ENCODE measurements at places on chromosomes 2 and 18.

DNA sequence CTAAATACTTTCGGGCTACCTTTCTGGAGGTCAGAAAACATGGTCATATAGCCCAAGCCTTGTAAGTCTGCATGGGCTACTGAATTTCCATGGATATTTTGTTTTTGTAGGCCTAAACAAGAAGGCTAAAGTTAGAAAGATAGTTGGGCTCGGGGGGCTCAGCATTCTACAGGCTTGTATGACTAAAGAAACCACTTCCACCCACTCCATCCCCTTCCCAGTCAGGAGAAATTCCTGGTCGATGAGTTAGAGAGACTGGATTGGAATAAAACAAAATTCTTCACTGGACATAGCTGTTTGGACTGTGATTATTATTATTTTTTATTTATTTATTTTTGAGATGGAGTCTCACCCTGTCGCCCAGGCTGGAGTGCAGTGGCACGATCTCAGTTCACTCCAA, 539.4 kb upstream of the TNP1 start:
- DNase-seq = no peak

DNA sequence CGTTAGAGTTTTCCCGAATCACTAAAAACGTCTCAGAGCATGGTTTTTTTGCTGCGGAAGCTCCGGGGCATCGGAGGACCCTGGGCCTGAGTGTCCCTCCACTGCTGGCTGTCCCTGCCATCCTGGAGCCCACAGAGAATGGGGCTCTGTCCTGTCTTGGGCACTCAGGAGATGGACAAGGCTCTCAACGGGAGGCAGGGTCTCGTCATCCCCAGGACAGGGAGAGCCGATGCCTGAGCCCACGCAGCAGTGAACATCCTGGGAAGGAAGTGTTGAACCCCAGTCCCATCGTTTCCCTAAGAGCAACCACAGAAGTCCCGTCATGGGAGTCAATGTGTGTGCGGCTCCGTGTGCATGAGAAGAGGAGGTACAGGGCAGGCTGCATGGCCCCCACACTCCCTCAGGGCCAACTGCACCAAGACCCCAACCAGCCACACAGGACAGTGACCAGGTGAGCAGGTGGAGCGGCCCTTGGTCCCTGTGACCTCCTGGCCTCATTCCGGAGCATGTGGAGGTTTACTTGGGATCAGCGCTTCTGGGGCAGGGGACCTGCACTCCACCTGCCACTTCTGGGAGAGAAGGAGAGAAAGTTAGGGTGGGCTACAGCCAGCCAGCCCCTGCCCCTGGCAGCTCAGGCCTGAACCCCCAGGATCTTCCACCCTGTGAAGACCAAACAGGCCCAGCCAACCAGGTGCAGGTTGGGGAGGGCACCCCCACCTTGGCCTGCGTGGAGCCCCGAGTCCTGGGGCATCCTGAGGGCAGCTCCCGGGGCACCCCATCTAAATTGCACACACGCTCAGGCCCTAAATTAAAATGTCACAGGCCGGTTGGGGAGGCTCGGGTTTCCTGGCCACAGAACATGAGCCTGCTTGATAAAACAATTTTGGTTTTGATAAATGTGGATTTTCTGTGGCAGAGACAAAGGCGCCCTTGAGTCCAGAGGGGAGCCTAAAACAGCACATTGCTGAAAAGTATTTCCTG, 3.1 kb upstream of the SNED1 start:
- DNase-seq = no peak

GRCh38 chr2:85655961-85656417, 12.0 kb downstream of the SFTPB start:
- DNase-seq = no peak

DNA sequence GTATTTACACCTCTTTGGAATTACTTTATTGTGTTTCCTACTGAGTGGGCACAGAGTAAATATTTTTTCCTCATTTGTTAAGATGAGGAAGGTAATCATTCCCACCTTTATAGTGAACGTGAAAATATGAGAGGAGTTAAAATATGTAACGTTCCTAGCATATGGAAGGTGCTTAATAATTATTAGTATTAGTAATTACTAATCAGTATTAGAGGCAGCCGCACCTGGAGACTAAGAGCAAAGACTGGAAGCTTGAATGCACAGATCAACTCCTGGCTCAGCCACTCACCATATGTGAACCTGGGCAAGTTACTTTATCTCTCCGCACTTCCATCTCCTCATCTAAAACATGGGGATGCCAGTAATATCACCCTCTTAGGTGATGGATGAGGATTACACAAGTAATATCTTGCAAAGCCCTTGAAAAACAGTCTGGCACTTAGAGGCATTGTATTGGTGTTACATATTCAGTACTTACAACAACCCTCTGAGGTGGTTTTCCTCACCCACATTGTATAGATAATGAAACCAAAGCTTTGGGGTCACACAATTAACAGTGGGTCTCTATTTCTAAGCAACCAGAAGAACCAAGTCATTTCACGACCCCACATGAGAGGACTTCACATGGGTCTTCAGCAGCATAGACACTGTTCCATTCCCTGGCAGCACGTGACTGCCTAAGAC, 100.3 kb upstream of the KCTD1 start:
- no peak for DNase-seq

GRCh38 chr2:208638059-208638458, 231.5 kb downstream of the PTH2R start:
- DNase-seq = no peak

All from inflammatory macrophage treated with lipopolysaccharide for 1 hour (primary cell).